GM20000 (cell line): ENCODE measurements at places on chromosomes 6 and 20.

GRCh38 chr6:44663860-44664634 is 276.5 kb downstream of the CDC5L start:
- no peak for DNase-seq

DNA sequence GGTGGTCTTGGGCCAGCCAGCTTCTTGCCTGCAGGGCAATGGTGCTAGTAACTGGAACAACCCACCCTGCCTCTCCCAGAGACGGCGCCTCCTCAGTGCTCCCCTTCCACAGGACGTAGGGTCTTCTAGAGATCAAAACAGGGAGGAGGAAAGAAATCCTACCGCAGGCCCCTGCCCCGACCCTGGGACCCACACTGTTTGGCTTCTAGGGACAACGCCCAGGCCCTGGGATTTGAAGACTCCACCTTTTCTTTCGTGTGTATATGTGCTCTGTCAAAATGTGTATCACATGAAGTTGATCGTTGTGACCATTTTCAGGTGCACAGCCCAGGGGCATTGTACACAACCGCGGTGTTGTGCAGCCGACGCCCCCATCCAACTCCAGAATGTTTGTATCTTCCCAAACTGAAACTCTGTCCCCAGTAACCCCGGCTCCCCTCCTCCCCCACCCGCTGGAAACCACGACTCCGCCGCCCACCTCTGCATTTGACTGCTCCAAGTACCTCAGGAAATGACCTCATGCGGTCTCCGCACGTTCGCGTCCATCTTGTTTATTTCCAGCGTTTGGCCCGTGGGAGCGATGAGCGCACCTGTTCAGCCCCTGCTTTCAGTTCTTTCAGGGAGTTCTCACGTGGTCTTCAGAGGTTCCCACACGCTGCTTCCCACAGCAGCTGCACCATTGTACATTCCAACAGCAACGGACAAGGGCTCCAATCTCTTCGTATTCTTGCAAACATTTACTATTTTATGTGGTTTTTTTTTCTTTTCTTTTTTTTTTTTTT is 3.4 kb upstream of the BHLHE23 start:
- DNase-seq: peak; percentile 91

DNA sequence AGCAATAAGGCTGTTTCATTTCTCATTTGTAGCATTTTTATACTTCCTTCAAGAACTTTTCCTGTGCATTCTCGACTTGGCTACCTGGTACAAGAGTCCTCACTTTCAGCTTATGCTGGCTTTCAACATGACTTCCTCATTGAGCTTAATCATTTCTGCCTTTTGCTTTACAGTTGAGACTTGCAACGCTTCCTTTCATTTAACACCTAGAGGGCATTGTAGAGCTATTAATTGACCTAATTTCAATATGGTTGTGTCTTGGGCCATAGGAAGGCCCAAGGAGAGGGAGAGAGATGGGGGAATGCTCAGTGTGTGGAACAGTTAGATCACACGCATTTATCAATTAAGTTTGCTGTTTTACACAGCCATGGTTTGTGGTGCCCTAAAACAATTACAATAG is 37.2 kb downstream of the SLC22A2 start:
- DNase-seq: no peak

DNA sequence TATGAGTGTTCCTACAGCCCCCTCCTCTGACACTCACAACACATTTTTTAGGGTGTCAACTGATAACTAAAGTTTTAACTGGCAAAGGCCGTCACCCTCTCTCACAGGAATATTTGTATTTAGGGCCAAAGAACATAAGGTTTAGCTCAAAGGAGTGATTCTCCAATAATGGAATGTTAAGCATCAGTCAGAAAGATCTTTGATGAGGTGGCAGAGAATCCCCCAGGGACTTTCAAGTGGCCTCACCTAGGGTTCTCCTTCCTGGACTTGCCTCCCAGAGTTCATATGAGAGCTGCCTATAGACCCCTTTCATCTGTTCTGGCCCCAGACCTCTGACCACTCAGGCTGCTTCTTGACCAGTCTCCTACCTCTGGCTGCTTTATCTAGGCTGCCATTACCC is 7.4 kb upstream of the SCUBE3 start:
- DNase-seq: no peak

GRCh38 chr20:61770113-61770585 is 295.5 kb downstream of the TAF4 start:
- no peak for DNase-seq

DNA sequence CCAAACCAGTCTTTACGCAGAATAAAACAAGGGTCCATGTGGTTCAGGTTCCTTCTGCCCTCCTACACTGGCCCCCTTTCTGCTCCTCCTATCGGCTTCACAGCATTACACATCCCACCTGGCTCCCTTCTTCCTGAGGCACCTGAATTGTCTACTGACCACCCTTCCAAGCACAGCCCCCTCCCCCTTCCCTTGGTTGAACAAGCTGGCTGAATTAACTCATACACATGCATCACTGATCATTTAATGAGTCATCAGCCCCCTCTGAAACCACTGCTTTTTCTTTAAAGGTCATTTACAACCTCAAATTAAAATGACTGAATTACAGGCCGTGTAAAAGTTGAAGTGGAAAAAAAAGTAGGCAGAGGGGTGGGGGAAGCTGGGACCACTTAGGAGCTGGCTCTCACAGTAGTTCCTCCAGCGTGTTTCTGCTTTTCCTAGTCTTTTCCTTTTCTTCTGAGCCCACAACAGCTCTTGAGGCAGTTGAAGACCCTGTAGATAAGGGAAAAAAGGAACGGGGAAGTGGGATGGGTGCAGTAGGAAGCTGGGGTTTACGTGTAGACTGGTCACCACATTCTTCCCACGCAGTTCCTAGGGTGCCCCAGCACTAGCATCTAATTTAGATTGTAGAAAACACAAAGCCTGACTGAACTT is 67.6 kb downstream of the FYN start:
- DNase-seq: peak; percentile 52
